Cerebellar cortex (tissue), 1 donor: ENCODE measurements at places on chromosomes 13 and 19.

GRCh38 chr19:11856596-11857250, 8.2 kb downstream of the ZNF439 start:
- DNase-seq = no peak

DNA sequence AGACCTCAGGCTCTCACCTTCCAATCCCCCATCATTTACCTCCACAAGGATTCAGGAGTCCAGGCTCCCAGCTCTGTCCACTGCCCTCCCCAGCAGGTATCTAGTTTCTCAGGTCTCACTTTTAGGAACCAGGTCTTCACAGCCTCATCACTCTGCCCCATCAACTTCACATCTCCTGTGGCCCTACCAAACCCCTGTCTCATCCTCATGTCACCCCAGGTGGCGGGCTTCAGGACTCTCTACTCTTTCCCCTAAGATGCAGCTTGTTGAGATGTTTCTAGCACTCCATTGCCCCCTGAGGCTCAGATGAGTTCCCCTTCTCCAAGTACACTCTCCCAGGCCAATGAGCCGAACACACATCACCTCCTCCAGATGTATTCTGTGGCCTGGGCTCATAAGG, 1.5 kb downstream of the PPFIA3 start:
- DNase-seq = no peak

GRCh38 chr19:30662211-30662861, 290.2 kb downstream of the ZNF536 start:
- DNase-seq = no peak

DNA sequence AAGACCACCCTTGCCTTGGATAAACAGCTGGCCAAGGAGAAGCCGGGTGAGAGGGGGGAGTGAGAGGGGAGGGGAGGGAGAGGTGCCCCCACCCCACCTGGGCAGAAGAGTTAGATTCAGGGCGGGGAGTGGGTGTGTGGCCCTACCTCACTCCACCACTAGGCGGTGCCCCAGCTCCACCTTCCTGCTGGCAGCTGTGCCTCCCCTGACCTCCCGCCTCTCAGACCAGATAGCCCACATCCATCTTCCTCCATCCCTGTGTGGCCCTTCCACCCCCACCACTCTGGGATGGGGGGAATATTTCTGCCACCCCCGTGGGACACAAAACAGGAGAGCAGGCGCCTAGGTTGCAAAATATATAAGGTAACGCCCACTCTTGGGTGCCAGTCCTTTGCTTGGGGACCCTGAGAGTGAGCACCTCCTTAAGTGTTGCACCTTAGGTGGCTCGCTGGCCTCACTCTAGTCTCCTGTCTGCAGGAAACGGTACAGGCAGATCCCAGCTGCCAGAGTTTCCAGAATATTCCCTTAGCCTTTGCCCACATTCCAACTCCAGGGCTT, 13.8 kb upstream of the EHD2 start:
- peak; percentile 37 for DNase-seq

DNA sequence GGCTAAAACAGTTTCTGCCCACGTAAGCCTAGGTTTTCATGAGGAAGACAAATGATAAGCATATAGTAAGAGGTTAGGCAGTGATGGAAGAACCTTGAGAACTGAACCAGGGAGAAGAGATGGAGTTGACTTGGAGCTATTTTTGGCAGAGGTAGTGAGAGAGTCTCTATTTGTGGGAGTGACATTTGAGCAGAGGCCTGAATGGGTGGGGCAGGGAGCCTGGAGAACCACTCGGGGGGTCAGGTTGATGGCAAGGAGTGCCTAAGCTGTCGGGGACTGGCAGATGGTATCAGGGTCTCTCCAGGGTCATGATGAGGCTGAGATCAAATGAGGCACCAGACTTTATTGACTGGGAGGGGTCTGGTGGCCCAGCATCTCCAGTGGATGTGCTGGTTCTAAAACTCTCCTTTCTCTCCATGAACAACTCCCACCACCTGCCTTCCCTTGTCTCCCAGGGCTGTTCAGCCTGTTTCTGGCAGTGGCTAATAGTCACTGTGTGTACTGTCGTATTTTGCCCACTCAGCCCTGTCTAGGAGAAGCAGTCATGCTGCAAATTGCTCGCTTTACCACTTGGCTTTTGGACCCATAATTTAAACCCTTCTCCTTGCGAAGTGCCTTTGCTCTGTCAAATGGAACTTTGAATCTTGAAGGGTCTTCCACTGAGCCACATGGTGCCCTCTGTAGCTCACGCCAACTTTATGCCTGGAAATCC, 3.6 kb downstream of the MAU2 start:
- DNase-seq = no peak

- DNase-seq = no peak
These were observed 1.5 kb downstream of the ATP8B3 start for GRCh38 chr19:1810439-1811160.

DNA sequence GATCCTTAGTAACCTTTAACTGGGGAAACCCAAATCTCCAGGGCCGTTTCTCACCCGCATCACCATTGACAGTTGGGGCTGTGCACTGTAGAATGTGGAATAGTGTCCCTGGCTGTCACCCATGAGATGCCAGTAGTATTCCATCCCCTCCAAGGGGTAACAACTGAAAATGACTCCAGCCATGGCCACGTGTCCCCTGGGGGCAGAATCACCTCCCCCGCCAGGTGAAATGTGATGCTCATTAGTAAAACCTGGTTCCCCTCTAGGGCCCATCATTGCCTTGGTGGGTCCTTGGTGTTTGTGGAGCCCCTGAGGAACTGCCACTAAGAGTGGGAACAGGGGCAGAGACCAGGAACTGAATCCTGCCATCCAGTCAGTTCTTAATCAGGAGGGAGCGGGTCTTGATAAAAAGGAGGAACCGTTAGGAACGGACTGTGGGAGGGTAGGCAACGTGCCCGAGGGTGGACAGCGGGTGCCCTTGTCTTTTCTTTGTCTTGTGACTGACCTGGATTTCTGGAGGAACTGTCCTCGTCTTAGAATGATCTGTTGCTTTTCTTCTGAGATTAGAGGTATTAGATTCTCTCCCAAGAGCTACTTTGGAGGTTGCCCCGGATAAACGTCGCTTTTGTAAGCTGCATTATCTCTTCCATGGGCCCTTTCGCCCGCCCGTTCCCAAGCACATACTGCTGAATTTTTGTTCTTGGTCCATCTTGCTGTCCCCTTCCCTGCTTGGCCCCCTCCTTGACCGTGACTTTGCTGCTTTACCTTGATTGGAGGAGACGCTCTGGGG, 3.5 kb downstream of the MYO9B start:
- peak; percentile 12 for DNase-seq

DNA sequence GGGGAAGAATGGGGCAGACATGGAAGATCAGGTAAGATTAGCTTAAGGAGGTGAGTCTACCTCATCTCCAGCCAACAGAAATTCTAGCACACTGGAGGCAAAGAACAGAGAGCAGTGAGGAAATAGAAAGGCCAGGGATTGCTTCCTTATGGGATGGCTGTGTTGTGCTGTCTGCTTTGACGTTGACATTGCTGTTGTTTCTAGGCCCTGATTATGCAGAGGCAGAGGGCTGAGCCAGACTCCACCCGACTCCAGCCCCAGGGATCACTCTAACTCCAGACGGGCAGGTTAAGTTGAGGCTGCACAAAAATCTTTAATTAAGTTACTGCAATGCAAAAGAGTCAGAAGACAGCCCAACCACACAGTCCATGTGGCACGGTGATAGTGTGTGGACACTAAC, 24.1 kb downstream of the CRYL1 start:
- DNase-seq = no peak

DNA sequence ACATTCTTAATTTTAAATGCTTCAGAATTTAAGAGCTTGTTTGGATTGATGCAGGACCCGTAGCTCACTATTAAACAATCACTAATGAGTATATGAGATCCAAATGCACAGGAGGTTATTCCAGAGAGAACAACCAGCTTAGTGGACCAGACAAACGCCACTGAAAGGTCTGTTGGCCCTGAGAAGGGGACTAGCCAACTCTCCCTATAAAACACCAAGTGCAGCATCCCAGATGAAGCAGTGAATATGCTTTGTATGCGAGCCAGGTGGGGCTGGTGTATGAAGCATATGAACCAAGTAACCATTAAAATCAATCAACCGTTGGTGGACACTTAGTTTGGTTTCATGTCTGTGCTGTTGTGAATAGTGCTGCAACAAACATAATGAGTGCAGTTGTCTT, 9.8 kb upstream of the LILRB1 start:
- no peak for DNase-seq

- no peak for DNase-seq
These were observed 1370.7 kb upstream of the ATXN8OS start for GRCh38 chr13:68736961-68737360.

- DNase-seq = no peak
These were observed 2.3 kb downstream of the ENOX1 start for GRCh38 chr13:43784496-43784895.

DNA sequence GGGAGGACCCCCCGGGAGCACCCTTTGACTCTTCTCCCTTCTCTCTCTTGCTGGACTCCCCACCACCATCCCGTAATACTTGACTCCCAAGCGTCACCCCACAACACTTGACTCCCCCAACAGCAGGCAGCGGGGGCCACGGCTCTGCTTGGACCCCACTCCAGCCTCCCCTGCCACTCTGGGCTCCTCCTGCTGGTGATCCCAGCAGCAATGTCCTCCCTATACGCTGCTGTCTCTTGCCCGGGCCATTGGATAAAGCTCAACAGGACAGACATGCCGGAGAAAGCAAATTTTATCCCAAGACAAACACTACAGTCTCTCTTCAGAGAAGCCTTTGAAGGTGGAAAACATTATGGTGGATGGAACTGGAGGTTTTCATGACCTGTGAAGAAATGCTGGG, 20.4 kb upstream of the AMER2 start:
- DNase-seq = no peak

DNA sequence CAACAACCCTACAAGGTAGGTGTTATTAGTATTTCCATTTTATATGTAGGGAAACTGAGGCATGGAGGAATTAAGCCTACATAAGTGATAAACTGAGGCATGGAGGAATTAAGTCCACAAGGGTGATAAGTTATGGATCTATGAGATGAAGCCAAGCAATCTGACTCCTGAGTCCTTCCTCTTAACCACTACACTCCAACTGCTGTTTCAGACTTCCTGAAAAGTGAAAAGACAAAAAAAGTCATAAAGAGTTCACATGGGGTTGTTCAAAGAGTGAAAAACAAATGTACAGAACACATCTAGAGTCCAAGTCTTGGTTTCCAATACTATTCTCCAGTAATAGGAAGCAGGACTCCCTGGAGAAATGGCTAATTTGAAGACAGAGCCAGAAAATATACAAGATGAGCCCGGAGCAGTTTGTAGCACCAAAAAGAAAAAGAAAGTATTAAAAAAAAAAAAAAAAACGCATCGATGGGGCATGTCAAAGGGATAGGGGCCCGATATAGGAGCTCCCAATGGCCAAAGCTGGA, 12.1 kb downstream of the CRYL1 start:
- DNase-seq = no peak

DNA sequence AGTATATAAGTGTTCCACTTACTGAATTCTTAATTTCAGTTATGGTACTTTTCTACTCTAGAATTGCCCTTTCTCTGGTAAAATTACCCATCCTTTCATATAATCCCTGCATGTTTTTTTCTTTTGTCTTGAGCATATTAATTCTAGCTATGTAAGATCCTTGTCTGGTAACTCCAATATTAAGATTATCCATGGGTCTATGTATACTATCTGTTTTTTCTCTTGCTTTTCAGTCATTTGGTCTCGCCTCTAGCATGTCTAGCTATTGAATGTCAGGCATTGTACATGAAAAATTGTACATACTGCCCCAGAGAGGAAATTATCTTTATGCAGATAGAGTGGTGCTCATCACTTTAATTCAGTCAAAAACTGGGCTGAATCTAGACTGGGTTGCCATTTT, 50.4 kb upstream of the CALM3 start:
- no peak for DNase-seq

- no peak for DNase-seq
These were observed 229 bp downstream of the BORCS8 start for GRCh38 chr19:19191768-19192077.

DNA sequence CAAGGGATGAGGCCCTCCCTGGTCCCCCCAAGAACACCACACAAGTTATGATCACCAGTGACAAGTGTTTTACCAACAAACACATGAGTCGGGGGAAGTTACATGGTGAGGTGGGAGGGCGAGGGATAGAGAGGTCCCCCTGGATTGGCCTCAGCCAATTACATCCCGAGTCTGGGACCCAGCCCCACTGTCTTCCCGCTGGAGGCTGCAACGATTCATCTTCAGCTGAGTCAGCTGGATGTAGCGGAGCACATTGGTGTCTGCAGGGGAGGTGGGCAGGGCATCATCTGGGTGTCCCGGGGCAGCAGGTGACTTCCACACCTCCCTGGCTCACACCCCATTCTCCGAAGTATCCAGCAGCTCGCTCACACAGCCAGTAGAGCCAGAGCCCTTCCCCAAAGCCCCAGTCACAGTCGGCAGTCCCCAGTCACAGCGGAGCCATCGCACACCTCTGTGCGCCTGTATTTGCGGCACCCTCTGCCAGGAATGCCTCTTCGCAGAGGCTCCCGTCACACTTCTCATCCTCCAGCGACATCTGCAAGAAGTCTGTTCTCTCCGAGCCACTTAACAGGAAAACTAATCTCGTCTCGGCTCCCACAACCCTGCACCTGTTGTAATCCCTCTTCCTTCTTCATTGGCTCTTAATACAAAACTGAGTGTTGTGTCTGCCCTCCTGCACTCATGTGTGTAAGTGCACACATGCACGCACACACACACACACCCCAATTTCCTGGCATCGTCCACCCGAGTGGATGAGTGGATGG, 2.0 kb downstream of the TTC9B start:
- DNase-seq = no peak

GRCh38 chr19:37669450-37669914, 14.2 kb upstream of the ZFP30 start:
- DNase-seq = no peak

DNA sequence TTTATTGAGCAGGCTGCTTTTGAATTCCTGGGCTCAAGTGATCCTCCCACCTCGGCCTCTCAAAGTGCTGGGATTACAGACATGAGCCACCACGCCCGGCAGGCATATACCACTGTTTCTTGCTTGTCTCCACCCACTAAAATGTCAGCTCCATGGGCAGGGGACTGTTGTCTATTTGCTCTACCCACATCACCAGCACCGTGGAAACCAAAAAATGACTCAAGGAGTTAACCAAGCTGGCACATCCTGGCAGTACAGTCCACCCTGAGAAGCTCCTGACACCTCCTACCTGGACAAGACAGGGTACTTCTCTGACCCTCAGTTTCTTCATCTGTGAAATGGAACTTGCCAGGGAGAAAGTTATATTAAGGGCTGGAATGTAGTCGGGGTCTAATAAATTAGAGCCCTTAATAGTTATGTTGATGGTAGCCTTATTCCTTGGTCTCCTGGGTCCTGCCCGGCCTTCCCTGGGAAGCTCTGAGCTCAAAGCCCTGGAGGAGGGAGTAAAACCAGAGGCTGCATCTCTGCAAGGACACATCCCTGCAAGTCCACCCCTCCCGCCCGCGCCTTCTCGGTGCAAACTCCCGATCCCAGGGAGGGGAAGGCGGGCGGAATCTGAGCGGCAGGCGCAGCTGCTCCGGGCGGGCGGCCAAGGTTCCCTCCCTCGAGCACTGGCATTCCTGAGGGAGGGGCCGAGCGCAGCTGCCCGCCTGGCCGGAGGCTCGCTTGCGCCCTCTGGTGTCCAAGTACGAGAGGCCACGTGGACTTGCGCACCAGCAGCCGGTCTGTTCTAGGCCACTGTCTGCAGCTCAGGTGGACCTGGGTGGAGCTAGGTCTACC, 14.1 kb downstream of the RDH8 start:
- DNase-seq = peak; percentile 63
